ENCODE measurements at places on chromosomes 6 and 20.

- DNase-seq: no peak
These were observed 99.9 kb downstream of the NRN1 start for GRCh38 chr6:5906842-5907241.

DNA sequence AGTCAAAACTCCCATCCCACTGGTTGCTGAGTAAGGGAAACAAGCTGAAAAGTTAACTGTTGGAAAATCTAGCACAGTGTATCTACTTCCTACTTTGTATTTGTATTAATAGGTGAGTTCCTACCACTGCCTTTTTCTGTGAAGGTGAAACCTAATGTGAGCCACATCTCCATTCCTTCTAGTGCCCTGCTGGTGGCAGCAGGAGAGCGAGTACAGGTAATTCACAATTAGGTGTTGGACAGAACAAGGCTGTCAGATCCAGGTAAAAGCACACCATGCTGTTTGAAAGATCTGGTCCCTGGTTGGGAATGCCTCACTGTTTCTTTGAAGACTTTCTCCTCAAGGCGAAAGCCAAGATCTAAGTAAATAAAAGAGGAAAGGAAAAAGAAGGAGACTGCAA lies 528.4 kb downstream of the PKHD1 start:
- no peak for DNase-seq

GRCh38 chr6:34159844-34160243 lies 14.0 kb upstream of the GRM4 start:
- no peak for DNase-seq

DNA sequence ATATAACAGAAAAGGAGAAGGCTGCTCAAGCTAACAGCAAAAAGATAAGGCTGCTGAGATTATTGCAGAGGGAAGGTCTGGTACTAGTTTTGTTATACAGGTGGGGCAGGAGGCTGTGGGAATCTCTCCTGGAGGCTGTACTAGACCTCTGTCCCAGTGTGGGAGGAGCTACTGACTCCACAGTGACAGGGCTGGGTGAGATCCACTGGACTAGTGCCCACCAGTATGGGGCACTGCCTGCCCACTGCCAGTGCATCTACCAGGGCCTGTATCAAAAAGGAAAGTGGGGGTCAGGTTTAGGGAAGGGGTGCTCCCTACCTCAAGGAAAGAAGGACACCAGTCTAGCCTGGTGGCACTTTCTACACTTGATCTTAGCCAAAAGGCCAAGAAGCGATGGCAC lies 30.1 kb downstream of the GSTA2 start:
- no peak for DNase-seq

GRCh38 chr20:36463212-36464061 lies 77.9 kb upstream of the MYL9 start:
- DNase-seq: no peak

GRCh38 chr6:138339024-138339423 lies 38.7 kb upstream of the SMIM28 start:
- no peak for DNase-seq

DNA sequence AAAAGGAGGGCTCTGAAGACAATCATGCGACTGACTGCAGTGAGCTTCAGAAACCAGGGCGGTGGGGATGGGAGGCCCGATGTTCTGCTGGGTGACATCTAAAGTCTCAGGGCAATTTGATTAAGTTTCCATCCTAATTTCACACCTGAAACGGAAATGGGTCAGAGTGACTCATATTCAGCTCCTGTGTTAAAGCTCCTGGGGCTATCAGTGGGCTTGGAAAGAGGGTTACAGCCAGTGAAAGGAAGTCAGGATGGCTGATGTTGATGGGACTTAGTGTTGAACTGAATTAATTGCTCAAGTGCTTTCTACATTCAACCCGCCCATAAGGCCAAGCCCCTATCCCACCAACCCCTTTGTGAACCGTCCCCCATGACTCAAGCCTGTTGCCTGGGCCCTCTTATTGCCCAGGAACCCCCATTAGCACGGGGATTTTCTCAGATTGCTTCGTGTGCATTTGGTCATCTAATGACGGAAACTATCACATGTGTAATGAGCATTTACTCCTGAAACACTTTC lies 47.1 kb upstream of the TBC1D7 start:
- peak; percentile 45 for DNase-seq

DNA sequence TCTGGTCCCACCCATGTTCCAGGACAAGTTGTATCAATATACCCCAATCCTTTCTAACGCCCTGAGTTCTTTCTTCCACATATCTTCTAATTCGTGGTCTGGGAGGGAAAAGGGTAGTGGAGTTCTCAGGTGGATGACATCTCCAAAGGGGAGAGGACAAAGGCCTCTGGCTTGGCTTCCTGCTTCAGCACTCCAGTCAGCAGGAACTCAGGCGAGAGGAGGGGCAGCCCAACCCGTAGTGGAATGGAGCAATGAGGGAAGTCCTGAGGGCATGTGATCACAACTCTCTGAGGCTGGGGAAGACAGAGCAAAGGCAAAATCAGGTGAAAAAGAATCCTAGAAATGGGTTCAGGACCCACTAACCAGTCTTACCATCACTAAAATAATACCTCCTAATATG lies 9.6 kb upstream of the NRM start:
- DNase-seq: no peak

DNA sequence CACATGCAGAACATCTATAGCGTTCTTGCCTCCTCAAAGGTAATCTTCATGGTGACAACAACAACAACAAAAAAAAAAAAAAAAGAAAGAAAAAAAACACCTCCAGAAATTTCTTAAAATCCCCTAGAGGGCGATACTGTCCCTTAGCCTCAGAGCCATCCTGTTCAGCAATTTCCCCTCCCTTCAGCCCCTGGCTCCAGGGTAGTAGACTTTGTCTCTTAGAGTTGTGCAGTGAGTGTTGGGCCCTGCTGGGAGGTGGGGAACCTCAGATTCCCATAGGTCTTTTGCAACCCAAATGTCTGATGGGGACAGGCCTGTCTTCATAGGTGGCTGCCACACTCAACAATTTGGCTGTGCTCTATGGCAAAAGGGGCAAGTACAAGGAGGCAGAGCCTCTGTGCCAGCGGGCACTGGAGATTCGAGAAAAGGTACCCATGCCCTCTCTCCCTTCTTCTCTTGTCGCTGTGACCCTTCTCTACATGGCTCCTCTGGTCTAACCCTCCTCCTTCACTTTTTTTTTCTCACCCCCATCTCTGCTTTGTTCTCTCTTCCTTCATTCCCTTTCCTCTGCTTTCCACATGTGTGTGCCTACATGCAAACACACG lies 6.0 kb upstream of the PTK7 start:
- no peak for DNase-seq

- DNase-seq: no peak
These were observed 146.7 kb upstream of the TBX18 start for GRCh38 chr6:84910906-84911607.

GRCh38 chr6:2807342-2808090 lies 34.1 kb downstream of the SERPINB1 start:
- DNase-seq: no peak

GRCh38 chr6:13419422-13420195 lies 67.8 kb downstream of the GFOD1 start:
- DNase-seq: no peak

- DNase-seq: no peak
These were observed 41.0 kb downstream of the SOX4 start for GRCh38 chr6:21634582-21634981.

DNA sequence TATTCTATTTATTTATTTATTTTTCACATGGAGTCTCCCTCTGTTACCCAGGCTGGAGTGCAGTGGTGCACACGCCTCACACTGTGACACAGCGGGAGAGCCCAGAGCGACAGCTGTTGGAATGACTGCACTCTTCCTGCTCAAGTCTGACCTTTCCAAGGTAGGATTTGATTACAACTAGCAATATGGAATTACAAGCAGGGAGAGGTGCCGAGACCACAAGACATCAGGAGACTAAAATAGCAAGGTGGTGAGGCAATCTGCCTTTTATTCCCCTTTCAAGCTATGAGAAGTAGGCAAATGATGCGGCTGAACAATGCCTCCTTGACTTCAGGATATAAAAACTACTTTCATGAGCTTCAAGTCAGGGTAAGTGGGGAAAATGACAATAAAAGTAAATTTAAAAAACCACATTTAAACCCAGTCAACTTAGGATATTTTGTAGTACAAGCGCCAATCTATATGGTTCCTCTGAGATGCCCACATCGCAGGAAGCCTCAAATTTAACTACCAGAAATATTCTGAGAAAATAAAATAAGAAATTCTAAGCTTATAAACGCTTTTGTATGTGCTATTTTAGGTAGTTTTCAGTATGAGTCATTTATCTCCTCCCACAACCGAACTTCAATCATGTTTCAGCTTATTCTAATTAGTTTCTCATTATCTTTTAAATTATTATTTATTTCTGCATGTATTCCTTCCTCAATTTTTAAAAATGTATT lies 146.9 kb upstream of the SGK1 start:
- DNase-seq: no peak

Measured in stimulated activated CD4-positive, alpha-beta T cell treated with anti-CD3 and anti-CD28 coated beads, Interleukin-2, amount 100 ng/mL, for 24 hours (primary cell).